MCF 10A (cell line): ENCODE measurements at places on chromosomes 2 and 18. TPM values are rescaled to one million over a fixed set of nuclear protein-coding genes. Genes with fewer than 3 reads are reported as not detected.

DNA sequence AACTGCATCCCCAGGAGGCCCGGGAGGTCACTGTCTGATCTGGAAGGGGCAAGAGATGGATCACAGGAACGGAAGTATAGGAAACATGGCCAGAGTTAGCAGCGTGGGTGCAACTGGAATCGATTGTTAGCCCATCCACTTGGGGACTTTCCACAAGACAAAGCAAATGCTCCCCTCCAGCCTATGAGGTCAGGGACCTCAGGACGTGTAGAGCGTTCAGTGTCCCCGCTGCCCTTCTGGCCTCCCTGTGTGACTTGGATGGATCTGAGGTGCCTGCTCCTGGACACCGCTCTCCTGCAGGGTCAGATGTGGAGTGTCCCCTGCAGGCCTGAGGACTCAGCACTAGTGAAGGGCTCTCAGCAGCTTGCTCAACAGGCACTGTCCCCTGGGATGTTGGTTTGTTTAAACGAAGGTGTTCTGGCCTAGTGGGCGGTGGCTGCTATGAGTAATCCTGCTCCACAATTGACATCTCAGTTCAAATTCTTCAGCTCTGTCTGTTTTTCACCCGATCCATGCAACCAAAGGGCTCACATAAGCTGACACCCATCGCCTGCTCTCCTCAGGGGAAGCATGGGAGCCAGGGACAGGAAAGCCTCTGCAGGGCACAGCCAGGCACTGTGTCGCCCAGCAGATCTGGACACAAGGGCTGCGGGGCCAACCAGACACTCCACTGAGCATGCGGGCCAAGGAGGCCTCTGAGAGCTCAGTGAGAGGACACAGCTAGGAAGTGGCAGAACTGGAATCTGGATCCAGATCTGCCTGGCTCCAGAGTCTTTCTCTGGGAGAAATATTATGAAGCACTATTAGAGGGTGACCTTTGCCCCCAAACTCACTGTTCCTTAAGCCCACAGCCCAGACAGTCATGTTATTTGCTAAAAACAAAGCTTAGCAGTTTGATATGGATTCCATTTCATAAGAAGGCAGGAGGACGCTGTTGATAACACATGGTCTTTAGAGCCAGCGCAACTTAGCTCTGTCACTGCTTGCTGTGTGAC lies 78.5 kb downstream of the RHOB start:
- peak; percentile 81 for DNase-seq

Gene NAT8
- total RNA-seq = not detected in 2 replicates

Gene ACTR1B
- total RNA-seq = 56.8 and 63.7 TPM in 2 replicates

DNA sequence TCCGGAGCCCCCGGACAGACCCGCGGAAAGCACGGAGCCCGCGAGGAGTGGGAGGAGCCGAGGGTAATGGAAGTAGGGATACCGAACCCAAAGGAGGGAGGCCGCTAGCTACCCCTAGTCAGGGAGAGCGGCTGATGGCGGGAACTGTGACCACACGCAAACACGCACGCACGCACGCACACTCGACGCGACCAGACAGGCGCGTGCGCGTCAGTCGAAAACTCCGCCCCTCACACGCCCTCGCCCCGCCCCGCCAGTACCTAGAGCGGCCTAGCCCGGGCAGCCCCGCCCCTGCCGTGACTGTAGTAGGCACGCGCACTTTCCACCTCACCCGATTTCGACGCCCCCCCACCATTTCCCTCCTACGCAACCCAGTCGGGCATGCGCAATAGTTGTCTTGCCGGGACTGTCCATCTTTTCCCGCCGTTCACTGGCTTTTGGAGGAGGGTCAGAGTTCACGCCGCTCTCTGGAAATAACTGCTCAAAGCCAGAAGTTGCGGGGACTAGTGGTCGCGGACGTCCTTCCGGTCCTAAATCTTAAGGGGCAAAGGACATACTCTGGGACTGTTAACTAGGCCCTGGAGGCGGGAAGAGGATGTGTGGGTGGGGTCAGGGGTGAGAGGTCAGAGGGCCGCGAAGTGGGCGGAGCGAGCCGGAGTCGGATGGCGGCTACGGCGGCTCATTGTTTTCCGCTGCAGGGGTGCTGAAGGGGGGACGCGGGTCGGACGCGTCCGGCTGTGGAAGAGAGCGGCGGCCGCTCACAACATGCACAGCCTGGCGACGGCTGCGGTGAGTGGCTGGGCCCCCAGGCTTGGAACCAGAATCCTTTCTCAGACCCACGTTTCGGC lies at the start of the genes CNOT9 and USP37:
TSS of gene CNOT9 (plus strand) at position 650 of the 848 bp plus-strand sequence. CDS start at position 766, 116 bp downstream.
TSS of gene USP37 (minus strand) at position 162 of the 848 bp plus-strand sequence. CDS start 9,698 bp downstream, outside the sequence.
- DNase-seq = peak; percentile 98

DNA sequence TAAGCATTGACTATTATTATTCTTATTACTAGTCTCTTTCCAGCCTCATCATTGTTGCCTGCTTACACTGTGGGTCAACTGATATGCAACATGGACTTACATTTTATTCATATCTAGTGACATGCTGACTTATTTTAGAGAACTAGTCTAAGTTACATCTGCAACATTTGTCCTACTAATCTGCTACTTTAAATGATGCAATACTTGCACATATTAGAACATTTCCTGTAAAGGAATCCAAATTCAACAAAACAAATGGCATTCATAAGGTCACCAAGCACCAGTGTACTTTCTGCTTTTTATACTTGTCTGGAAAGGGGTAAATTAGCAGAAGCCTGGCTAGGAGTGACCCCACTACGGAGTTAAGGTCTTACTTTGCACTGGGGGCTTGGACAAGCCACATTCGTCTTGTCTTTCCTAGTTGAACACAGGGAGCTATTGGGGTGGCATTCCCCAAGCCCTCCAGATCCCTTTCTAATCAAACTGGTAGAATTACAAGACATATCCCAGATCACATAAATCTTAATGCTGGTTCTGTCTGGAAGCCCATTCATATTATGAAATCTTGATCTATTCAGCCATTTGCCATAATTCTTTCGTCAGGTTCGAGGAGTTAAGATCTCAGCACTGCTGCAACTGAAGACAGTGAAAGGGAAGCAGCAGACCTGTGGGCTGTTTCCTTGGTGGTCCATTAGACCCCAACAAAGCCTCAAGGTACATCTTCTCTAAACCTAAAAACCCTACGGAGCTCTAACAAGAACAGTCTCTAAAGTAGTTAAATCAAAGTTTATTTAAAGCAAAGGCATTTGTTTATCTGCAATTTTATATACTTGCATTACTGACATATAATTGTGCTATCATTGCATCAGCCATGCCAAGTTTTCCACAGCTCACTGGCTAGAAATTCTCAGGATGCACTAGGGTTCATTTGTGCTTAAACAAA lies 49.9 kb upstream of the RTN4 start:
- DNase-seq = peak; percentile 55

- no peak for DNase-seq
These were observed 49.4 kb upstream of the LRRTM4 start for GRCh38 chr2:77571545-77571944.
